A549 treated with CORT108297 at 1 μM for 4 hours (cell line): ENCODE measurements at places on chromosomes 16 and 17. TPM values are rescaled to one million over a fixed set of nuclear protein-coding genes. Genes with fewer than 3 reads are reported as not detected.

Gene CSH2
- not detected in 5 replicates for total RNA-seq

Gene TEKT1
- total RNA-seq: 0.07 to 0.24 TPM (median 0.18 TPM) in 3 of 5 replicates, not detected in the others

Gene SLC12A3
- 0.02 TPM in 1 of 5 replicates, not detected in the others for total RNA-seq

Gene NKD1
- total RNA-seq: 0.25 to 0.37 TPM (median 0.29 TPM) in 5 replicates

Gene SDK2
- total RNA-seq: 0.38 to 0.54 TPM (median 0.50 TPM) in 5 replicates

Gene RCVRN
- not detected in 5 replicates for total RNA-seq

Gene KCNJ2
- 0.06 to 0.09 TPM (median 0.07 TPM) in 5 replicates for total RNA-seq

Gene TMIGD1
- total RNA-seq: not detected in 5 replicates

Gene MT4
- not detected in 5 replicates for total RNA-seq

Gene CACNG4
- total RNA-seq: 8.8 to 13.9 TPM (median 11.8 TPM) in 5 replicates

Gene ALDOC
- 1.6 to 2.8 TPM (median 2.1 TPM) in 5 replicates for total RNA-seq

Gene CASKIN1
- 0.32 to 0.66 TPM (median 0.56 TPM) in 5 replicates for total RNA-seq

Gene SP6
- 2.2 to 3.4 TPM (median 2.8 TPM) in 5 replicates for total RNA-seq
